ENCODE measurements at places on chromosomes 4 and X.

DNA sequence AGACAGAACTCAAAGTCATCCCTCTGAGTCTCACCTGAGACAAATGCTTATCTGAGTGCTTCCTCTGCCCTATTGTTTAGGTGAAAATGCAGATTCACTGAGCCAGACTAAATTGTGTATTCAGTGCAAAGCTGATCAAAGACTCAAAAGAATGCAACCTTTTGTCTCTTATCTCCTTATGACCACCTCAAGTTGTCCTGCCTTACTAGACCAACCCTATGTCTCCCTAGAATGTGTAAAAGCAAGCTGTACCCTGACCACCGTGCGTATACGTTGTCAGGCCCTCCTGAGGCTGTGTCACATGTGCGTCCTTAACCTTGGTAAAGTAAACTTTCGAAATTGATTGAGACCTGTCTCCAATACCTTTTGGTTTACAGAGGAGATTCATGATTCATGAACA is 63.6 kb upstream of the SH3RF1 start:
- no peak for DNase-seq

DNA sequence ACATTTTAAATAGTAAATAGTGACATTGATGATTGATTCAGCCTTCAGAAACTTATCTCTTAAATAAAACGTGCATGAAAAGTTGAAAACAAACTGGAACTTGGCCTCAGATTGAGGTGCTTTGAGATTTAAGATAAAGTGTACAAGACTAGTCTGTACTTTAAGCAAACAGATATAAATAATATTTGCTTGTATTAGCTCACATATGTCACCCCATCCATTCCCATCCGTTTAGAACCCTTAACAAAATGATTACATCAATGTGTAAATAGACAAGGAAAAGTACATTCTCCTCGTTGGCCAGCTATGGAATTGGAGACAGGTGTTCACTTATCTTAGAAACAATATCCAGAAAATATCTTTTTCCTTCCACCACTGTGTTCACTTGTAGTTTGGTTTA is 130.8 kb downstream of the BANK1 start:
- DNase-seq = no peak

GRCh38 chrX:37347420-37347819 is 1.7 kb upstream of the PRRG1 start:
- DNase-seq = no peak

GRCh38 chr4:174789657-174790056 is 39.4 kb downstream of the GLRA3 start:
- no peak for DNase-seq

DNA sequence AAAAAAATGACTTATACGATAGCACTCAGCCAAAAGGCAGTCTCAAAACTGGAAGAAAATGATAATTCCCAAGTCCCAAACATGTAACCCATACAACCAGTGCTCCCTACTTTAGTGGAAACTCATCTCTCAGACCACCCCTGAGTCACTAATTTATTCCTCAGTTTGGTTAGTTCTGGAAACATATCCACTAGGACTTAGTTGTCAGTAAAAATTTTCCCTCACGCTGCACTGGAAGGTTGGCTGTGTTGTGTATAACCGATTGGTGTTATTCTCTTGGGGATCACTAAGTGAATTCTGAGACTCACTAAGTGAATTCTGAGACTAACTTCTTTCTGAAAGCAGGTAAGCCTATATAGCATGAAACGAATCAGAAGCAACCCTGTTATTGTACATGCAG is 48.5 kb upstream of the GAB1 start:
- no peak for DNase-seq

GRCh38 chrX:31497086-31497485 is 425.2 kb upstream of the FTHL17 start:
- DNase-seq = no peak

- DNase-seq = no peak
These were observed 265.5 kb downstream of the UNC5C start for GRCh38 chr4:95283320-95283719.

- no peak for DNase-seq
These were observed 535.2 kb downstream of the GALNTL6 start for GRCh38 chr4:172348426-172348825.

GRCh38 chr4:81003597-81004111 is 26.9 kb upstream of the BMP3 start:
- no peak for DNase-seq

DNA sequence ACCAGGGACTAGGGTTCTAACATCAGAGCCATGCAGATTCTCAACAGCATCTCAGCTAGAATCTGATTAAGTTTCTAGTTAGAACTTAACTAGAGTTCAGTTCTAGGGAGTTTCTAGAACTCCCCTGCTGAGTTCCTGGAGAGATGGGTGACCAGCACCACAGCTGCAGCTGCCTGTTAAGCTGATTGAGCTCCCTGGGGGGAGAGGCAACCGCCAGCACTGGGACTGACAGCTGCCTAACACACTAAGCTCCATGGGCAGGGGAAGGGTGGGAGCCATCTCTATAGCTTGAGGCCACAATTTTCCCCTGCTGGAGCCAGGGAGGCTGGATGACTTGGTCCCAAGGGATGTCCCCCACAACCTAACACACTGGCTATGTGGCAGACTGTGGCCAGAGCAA is 84.2 kb downstream of the CHIC1 start:
- DNase-seq = no peak

GRCh38 chrX:122113376-122113775 is 1066.0 kb downstream of the GLUD2 start:
- no peak for DNase-seq

DNA sequence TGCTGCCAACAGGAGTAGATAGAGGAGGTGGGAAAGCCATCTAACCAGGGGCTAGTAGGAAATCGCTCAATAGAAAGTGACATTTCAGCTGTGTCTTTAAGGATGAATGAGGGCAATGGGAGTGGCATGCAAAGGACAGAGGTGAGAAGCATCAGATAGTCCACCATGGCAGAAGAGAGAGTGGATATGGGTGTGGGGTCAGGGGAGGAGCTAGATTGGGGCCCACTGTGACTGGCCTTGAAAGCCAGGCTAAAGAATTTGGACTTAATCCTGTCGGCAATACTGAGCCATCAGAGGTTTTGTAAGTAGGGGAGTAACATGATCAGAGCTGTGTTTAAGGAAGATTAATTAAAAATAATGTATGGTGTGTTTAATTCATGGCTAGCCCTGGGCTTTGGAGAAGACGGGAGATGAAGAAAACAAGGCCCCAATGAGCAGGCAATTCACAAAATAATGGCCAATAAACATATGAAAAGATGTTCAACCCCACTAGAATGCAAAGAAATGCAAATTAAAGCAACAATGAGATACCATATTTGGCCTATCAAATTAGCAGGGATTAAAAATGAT is 98.1 kb upstream of the PJA1 start:
- no peak for DNase-seq

DNA sequence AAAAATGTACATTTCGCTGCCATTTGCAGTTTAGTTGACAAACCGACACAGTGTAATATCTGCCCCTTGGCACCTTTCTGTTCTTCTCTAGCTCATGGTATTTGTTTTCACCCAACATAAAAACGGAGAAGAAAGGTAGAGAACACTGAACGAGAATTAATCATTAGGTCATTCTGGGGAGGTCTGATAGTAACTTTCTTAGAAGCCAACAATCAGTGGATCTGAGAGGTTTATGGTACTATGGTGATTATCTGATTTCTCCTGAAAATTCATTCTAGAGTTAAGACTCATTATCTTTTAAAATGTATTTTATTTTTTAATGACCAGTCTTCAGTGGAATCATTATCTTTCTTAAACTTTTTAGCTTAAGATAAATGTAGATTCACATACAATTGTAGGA is 8.5 kb downstream of the RAPGEF2 start:
- no peak for DNase-seq

DNA sequence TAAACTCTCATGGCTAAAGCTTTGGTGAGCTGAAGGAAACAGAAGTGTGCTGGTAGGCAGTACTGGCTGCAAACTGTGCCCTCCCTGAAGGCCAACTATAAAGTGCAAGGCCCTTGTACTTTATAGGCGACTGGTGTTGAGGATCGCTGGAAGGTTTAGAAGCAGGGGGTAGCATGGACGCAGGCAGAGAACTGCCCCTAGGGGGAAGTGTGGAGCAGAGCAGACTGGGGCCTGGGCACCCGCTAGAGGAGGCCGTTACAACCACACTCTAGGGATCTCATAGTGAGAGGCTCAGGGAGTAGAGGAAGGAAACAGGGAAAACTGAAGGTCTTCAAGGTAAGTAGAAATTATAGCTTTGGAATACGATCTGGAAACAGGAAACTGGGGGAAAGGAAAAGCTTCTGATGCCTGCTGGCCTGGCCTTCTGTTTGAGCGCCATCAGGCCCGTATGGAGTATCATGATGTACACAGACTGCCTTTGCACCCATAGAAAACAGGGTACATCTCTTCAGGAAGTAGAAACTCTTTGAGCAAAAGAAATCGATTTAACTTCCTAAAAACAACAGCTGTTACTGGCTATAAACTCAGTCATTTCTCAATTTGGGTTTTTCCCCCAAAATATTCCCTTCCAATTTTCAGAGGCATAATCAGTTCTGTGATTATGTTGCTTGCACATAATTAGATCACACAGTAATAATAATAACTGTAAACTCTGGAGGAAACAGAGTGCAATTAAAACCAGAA is 23.9 kb upstream of the TMSB4X start:
- no peak for DNase-seq

DNA sequence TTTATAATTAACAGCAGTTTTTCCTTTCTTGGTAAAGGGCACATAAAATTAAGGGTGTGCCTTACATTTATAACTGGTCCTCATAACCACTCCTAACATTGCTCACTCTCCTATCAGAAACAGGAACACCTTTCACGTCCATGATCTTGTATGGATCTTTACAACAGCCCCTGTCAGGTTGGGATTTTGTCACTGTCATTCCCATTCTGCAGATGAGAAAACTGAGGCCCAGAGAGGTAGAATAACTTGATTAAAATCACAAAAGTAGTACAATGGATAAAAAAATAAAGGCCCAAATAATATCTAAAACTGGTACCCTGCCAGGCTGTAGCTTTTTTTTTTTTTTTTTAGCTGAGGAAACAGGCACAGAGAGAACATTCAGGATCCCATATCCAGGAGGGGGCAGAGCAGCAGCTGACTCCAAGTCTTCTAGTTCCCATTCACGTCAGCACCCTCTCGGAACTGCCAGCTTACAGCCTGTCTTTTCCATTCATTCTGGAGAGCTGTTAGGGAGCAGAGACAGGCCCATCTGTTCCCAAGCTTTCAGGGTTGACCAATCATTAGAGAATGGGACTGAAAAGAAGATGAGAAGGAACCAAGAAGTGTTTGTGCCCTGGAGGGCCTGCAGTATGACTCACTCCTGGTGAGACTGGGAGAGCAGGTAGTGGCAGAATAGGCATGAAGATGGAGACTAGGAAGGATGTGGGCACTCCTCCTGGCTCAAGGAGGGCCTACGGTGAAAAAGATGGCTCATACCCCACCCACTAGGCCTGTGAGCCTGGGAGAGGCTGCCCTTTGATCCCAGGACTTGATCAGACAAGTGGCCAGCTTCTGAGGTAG is 7.3 kb downstream of the SUV39H1 start:
- no peak for DNase-seq

DNA sequence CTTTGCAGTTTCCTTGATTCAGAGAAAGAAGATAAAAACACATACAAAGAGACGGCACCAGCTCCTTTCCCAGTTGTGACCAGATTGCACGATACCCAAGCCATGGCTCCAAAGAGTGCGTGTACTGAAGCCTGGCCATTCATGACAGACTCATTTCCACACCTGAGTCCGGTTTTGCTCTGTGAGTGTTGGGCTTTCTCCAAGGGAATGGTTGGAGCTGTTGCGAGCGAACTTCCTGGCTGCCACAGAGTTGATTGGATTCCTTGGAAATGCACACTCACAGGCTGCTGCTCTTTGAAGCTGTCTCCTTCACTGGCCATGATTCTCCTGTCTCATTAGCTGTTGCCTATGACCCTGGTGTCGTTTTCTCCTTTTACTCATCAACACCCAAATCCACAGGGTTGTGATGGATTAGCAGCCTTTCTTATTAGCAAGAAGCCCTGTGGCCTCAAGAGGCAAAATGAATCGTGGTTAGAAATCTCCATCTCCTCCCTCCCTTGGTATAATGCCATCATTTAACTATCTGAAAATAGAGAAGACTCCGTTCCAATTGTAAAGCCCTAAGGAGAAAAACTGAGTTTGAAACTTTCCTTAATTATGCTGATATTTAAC is 43.9 kb upstream of the BBS12 start:
- DNase-seq = no peak

- DNase-seq = no peak
These were observed 65.6 kb upstream of the PCDH18 start for GRCh38 chr4:137597752-137598430.

DNA sequence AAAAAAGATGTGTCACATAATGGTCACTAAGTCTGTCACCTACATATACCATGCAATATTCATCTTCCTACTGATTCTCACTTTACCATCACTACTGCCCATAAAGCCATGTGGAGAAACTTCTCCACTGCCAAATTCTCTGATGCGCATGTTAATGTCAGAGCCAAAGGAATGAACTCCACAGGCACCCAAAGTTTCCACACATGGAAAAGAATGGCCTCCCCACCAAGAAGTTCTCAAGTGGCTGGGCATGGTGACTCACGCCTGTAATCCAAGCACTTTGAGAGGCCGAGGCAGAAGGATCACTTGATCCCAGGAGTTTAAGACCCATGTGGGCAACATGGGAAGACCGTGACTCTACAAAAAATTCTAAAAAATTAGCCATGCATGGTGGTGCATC is 43.8 kb upstream of the UGDH start:
- DNase-seq = no peak

- no peak for DNase-seq
These were observed 34.1 kb downstream of the PDHA1 start for GRCh38 chrX:19377799-19378198.

GRCh38 chrX:9903146-9903545 is 64.0 kb upstream of the CLDN34 start:
- no peak for DNase-seq

DNA sequence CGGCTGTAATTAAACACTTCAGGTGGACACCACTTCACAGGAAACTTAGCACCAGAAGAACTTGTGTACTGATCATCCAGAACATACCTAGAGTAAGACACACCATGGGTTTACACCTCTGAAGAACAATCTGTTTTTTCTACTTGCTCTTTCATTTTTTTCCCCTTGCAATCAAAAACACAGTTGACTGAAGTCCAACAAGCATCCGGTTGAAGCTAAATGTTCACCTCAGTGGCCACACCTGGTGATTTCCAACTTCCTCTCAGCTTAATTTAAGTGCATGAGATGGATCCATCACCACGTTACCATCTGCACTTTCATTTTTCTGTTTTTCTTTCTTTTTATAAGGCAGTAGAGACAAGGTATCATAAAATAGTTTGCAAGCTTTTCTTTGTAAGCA is 4.9 kb upstream of the TXK start:
- no peak for DNase-seq

- no peak for DNase-seq
These were observed 317.5 kb upstream of the AGA start for GRCh38 chr4:177759729-177760128.

All from NCI-H187 (cell line).